ENCODE measurements at places on chromosomes 12 and 14.

GRCh38 chr12:116213014-116213413, 64.5 kb downstream of the MED13L start:
- no peak for DNase-seq

GRCh38 chr12:131918311-131919050, 10.6 kb upstream of the PUS1 start:
- no peak for DNase-seq

DNA sequence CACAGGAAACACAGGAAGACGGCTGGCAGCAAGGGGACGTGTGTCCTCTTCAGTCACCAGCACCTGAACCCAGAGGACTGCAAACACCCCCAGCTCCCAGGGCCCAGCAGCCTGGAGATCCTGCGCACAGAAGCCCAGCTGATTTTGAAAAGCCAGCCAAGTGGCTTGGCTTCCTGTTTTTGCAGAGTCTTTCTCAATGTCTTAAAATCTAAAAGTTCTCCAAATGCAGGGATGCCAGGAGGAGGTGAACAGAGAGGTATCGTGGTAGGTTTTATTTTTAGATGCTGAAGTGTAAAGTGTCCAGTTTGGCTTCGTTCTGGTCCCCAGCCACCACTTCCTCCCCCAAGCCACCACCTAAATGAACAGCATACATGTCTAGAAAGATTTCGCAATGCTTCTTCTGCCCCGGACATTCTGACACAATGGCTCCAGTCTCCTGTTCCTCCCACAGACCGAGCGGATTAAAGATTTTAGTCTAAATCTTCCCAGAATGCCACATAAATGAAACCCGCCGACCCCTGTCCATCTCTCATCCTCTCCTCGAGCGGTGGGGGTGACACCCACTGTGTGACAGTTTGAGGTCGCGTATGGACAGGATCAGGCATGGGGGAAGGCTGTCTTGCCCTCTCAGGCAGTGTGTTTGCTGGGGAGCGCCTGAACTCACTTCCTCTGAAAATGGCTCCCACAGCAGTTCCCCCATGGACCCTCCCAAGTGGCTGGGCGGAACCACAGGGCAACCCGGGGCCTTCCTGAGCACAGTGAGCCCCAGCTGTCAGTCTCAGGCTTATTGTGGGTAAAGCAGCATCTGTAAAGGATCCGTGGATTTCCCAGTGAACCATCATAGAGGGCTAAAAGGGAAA, 41.6 kb downstream of the ITPK1 start:
- DNase-seq: no peak

GRCh38 chr14:99548255-99548654, 55.8 kb downstream of the CCDC85C start:
- no peak for DNase-seq

Measured in NCI-H1436 (cell line).